Psoas muscle (tissue), 8 donors: ENCODE measurements at places on chromosomes 1 and 21. TPM values are rescaled to one million over a fixed set of nuclear protein-coding genes. Genes with fewer than 3 reads are reported as not detected.

- no peak for DNase-seq
These were observed 28.6 kb upstream of the AVPR1B start for GRCh38 chr1:206145771-206146290.

DNA sequence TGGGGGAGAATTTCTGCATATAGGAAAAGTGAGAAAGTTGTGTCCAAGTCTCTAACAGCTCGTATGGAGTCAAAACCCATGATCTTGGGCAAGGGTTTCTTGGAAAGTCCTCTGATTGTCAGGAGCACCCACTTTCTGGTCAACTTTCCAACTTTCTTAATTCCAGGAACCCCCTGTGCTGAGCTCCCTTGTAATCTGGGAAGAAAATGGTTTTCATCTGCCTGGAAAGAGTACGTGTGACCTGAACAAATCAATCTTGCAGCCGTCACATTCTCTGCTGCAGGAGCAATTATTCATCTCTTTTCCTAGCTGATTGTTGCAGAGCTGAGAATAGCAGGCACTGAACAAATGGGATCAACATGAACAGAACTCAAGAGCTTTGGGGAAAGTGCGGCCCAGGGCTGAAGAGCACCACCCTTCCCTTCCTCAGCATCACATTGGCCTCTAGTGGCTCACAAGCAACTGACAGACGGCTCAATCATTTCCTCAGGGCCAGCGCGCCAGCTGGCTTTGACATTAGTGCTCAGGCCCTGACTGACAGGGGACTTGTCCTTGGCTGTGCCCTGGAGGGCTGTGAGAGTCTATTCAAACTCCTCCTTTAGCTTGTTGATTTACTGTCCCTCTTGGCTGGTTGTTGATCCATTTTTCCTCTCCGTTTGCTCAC, 295.2 kb downstream of the HLX start:
- DNase-seq = peak; percentile 56

DNA sequence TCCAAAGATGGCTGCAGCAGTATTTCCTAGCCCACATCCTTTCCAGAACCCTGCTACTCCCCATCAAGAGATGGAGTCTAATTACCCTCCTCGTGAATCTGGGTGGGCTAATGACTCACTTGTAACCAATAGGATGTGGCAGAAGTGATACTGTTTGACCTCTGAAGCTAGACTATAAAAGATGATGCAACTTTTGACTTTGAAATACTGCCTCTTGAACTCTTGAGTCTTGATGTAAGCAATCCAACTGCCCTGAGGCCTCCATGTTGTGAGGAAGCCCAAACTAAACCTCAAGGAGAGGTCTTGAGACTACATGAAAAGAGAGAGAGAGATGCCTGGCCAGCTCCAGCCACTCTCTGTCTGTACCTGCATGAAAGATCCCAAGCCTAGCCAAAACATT, 29.5 kb downstream of the LMO4 start:
- no peak for DNase-seq

GRCh38 chr1:212970085-212970484, 19.7 kb downstream of the VASH2 start:
- no peak for DNase-seq

DNA sequence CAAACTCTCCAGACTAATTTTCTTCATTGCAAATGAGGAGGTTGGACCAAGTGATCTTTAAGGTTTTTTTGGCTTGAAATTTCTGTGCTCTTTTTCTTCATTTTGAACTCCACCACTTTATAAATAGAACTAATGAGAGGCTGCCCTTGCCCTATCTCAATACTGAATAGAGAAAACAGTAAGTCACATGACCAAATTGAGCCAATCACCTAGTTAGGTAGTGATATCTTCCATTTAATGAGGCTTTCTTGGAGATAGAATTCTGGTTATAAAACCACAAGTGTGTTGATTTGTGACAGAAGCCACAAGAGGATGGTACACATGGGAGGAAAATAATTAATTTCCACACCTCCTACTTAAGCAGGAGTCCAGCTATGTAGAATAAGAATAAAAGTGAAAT, 263.4 kb upstream of the SNX7 start:
- no peak for DNase-seq

The BMP8B gene
- 0.25 TPM for total RNA-seq

DNA sequence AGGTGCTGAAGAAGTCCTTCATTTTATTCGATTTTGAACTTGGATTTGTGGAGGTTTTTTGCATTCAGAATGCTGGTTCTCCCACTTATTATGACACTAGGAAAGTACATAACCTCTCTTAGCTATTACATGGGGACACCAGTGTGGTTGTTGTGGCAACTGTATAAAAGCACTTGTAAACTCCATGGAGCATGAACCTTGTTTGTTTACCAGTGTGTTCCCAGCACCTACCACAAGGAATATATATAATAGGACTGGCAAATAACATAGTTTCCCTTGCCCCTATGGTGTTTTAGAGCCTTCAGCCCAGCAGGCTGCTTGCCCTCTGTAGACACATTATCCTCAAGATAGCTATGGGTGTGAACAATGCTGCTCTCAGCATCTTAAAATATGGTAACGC, 43.1 kb downstream of the RASSF5 start:
- DNase-seq = no peak

DNA sequence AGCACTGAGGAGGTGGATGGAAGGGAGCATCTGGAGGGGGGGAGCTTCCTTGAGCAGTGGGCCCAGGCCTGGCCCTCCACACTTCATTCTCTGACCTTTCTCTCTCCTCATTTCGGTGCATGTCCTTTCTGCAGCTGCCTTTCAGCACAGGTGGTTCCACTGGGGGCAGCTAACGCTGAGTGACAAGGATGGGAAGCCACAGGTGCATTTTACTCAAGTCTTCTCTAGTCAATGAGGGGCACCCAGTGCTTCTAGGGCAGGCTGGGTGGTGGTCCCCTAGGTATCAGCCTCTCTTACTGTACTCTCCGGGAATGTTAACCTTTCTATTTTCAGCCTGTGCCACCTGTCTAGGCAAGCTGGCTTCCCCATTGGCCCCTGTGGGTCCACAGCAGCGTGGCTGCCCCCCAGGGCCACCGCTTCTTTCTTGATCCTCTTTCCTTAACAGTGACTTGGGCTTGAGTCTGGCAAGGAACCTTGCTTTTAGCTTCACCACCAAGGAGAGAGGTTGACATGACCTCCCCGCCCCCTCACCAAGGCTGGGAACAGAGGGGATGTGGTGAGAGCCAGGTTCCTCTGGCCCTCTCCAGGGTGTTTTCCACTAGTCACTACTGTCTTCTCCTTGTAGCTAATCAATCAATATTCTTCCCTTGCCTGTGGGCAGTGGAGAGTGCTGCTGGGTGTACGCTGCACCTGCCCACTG, 43.2 kb downstream of the YARS1 start:
- peak; percentile 35 for DNase-seq

The FBLIM1 gene
- total RNA-seq = 2.5 TPM

The LRRIQ3 gene
- total RNA-seq = 0.71 TPM

DNA sequence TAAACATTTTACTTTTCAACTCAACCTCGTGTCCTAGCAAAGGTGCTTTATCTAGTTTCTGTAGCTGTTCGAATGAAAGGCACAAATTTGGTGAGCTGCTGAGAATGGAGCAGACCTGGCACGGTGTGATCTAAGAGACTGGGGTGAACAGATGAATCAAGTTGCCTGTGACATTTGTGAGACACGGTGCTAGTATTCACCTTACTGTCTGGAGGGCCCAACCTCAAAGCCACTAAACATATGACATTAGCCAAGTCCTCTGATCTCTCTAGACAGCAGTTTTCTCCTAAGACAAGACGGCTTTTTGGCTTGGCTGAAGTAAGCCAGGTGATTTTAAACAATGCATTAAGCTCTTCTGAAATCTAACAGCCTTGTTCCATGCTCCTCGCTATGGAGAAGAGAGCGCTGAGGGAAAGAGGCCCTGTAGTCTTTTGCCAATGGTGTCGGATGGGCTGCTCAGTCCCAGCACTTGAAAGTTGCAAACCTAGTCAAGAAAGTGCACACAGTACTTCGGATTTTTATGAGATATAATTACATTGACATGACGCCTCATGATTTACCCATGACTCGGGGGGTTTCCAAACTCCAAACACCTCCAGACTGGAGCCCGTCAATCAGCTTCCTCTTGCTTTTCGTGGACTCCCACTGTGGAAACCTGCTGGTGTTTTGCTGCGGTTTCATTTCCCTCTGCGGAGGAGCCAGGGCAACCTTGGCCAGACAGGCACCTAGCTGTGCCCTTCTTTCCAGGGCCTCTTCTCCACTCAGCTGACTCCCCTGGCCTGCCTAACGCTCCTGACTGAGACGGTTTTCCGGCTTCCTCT, 794 bp upstream of the TOR3A start:
- DNase-seq = no peak

DNA sequence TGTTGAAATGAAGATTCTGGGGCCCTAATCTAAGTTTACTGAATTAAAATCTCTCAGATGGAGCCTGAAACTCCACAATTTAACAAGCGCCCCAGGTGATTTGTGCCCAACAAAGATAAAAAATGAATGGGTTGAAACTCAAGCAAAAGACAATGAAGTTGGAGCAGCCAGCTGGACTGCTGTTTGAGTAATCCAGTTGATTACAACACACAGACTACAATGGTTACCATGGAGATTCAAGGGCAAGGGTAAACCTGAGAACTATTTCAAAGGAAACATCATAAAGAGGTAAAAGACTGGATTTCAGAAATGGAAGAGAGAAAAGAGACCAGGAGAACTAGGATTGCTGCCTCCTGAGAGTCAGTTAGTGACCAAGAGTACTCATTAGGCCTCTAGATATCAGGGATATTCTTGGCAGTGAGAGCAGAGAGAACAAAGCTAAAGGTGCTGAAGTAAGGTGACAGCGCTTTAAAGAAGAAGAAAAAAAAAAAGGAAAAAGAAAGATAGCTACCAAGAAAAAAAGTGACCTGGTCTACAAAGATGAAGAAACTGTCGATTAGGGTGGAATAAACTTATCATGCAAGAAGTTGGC, 44.5 kb downstream of the LRRC53 start:
- no peak for DNase-seq

The CGN gene
- total RNA-seq = not detected

DNA sequence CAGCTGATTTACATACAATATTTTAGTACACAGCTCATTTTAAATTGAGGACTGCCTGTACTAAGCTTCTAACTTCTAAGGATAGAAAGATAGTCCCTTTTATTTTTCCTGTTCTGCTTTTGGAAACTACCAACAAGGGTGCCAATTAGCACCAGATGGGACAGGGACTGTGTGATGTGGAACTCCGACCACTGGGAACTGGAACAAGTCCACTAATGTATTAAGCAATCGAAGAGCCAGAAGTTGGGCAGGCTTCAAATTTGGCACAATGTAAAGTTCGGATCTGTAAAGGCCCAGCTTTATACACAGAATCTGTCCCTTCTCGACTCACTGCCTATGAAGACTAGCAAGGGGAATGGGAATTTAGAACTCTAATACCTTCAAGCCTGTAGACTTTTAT, 149.3 kb downstream of the ZC3H11B start:
- DNase-seq = no peak

GRCh38 chr1:174156437-174156836, 2.9 kb upstream of the RABGAP1L start:
- DNase-seq = no peak

- DNase-seq = no peak
These were observed 7.4 kb upstream of the RGS2 start for GRCh38 chr1:192801451-192801850.

The AADACL3 gene
- total RNA-seq = not detected

DNA sequence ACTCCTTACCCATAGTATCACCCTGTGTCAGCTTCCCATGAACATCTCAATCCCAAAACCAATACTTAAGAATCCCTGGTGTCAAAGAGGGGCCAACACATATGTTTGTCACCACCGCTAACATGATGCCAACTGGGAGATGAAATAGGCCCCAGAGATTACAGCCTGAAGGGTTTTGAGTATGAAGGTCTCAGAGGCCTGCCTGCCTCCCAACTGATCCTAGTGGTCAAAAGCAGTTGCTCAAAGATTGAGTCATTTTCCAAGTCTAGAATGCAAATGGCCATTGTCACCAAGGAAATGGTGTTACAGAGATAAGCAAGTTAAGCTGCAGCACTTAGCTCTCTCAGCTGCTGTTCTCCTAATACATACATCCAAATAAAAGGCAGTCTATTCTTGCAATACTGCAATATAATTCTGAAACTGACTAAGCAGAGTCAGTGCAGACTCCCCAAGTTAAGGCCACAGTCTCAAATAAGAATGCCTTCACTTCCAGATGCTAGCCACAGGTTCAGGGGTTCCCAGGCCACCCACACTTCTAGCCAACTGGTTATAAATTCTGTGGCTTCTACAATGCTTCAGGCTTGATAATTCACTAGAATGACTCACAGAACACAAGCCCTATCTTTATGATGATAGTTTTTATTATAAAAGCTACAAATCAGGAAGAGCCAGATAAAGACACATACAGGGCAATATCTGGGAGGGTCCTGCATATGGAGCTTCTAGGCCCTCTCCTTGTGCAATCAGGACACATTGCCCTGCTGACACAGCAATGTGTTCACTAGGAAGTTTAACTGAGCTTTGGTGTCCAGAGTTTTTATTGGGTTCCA, 18.7 kb downstream of the DUSP10 start:
- DNase-seq = no peak

The SDE2 gene
- total RNA-seq = 24.2 TPM

- peak; percentile 37 for DNase-seq
These were observed 1.3 kb downstream of the GPR157 start for GRCh38 chr1:9127395-9128165.

The SAMD13 gene
- 0.65 TPM for total RNA-seq

GRCh38 chr1:174134003-174134659, 25.2 kb upstream of the RABGAP1L start:
- DNase-seq = no peak
